Activated B cell treated with CpG ODN at 0.5 μM for 24 hours (primary cell): ENCODE measurements at places on chromosomes 1 and 21. TPM values are rescaled to one million over a fixed set of nuclear protein-coding genes. Genes with fewer than 3 reads are reported as not detected.

GRCh38 chr1:30106125-30106524 lies 617.3 kb downstream of the MATN1 start:
- DNase-seq: no peak

DNA sequence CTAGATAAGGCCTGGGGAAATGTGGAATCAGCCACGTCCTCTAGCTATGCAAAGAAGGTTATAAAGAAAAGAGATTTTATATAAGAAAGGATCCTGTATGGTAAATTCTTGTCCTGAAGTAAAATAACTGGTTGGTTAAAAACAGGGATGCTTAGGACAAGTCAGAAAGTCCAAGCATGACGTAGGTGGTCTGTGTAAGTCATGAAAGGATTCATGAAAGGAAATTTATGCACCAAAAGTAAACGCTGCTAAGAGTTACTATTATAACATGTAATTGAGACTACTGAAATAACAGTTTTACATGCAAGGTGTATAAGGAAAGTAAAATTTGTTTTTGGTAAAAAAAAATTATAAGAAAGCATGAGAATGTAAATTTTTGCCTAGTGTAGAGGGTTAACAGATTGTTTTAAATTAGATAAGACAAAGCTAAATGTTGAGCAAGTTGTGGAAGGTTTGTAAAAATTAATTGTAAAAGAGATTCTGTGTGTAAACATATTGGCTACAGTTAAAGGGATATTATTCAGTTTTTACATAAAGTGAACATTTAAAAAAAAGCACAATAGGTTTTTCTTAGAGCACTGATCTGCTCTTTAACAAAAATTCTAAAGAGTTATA lies 43.9 kb downstream of the PIGK start:
- no peak for DNase-seq

DNA sequence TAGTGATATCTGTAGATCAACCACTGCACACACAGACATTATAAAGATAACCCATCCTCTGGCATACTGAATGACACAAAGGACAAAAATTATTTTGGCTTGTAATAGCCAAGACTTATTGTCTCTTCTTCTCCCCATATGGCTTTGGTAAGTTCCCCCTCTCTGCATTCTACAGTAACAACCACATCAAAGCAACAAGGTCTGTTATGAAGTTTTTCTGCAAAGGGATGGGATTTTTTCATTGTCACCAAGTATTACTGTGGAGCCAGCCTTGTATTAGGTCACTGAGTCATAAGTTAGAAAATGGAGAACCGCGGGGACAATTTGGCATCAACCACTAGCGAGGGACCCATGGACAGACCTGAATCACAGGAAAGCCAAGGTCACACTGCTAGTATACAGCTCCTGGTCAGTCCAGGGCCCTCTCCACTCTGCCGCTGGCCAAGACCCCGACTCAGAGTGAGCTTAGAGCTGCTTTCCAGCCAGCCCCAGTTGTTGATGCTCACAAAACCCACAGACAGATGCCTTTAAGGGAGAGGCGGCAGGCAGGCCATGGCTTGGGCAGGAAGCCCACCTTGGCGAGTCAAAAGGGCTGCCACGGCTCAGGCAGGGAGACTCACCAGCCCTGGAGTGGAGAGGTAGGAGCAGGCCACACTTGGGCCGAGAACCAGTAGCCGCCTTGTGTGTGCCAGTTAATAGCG lies 6.0 kb downstream of the PABPC4 start:
- DNase-seq: no peak

GRCh38 chr1:210340311-210340710 lies 11.6 kb downstream of the HHAT start:
- no peak for DNase-seq

Gene QSOX1
- total RNA-seq: 11.9 and 12.9 TPM in 2 replicates
